ENCODE measurements at places on chromosomes 11 and 22.

- DNase-seq: no peak
These were observed 15.3 kb downstream of the P2RX3 start for GRCh38 chr11:57353446-57353845.

DNA sequence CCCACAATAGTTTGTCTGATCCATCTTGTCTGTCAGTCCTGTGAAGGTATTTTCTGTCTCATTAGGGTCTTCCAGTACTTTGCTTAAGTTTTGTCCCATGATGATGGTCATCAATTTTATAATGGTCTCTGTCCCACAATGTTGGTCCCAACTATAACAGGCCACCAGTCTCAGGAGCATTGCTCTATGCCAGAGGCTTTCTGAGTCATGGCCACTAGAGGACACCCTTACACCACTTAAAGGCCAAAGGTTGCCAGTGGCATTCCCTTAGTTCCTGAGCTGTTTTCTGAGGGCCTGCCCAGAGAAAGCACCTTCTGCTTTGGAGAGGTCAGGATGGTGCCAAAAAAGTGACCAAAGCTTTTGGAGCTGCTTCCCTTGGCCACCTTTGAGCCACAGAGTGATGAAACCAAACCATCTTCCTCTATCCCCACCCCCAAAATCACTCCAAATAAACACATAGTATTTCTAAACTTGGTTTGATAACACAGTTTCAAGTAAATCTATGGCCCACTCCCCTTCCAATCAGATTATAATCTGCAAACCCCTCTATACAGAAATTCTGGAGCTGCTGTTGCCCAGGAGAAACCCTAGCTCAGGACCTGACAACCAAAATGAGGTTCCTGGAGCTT lies 19.3 kb downstream of the EIF3F start:
- no peak for DNase-seq

DNA sequence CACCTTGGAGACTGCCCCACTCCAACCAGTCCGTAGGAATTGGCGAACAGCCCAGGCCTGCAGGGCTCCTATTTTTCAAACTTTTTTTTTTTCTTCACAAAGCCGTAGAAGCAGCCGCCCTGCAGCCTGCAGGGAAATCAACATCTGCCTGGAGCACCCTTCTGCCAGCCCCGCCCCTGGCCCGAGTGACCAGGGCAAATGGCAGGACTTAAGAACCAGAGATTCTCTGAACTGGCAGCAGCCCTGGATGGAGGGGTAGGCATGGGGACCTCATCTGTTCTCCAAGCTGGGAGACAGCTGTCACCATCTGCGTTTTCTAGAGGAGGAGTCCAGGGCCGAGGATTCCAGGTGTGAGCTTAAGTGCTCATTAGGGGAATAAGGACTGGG lies 5.6 kb downstream of the SCN2B start:
- DNase-seq: no peak

- no peak for DNase-seq
These were observed 32.0 kb upstream of the SERPIND1 start for GRCh38 chr22:20741634-20742581.

DNA sequence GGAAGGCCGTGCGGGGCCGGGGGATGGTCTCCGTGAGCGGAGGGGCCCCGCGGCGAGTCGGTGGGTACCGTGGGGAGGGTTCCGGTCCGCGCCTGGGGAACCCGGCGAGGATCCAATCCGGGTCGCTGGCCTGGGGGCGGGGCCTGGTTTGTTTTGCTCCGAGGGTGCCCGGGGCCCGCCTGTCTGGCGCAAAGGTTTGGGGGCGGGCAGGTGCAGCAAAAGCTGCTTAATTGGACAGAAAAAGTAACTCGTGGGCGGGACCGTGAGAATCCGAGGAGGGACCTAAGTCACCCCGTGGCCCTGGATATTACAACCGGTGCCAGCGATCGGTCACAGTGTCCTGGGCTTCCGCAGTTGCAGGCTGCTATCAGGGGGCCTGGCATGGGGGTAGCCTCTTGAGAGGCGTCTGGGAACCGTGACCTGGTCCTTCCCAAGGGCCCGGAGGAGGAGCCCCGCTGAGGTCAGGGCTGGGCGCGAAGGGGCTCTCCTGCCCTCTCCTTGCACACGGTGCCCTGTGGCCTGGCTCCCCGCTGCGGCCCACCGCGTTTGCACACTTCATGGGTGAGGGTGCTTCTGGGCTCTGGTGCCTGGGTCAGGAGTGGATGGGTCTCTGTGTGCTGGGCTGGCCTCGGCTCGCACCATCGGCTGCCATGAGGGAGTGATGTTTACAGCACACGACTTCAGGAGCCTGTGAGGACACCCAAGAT lies 1.4 kb downstream of the PNPLA2 start:
- no peak for DNase-seq

DNA sequence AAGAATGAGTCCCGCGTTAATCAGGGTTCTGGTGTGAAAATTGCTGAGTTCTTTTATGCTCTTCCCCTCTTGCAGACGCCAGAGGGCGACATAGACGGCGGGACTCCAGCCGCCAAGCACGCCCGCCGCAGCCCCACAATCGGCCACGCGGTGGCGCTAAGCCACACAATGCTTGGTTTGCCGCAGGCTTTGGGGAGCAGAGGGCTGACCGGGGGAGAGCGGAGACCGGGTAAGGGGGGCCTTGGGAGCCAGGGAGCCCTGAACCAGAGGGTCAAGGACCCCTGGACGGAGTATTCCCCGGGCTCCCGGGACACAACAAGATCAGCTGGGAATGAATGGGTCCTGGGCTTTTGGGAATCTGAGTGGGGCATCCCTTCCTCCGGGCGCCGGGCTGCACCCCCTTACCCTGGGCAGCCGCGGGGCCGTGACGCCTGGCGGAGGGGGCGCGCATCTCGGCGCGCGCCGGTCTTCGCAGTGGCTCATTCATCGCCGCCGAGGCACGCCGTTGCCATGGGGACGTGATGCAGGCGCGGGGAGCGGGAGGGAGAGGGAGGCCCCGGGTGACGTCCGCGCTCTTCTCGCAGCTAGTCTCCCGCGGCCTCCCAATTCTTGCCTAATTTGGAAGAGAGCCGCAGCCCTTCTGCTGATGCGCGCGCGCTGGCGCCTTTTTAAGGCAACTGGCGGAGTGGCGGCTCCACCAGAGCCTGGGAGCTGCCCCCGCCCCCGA lies 12.2 kb upstream of the NPAS4 start:
- peak; percentile 58 for DNase-seq

DNA sequence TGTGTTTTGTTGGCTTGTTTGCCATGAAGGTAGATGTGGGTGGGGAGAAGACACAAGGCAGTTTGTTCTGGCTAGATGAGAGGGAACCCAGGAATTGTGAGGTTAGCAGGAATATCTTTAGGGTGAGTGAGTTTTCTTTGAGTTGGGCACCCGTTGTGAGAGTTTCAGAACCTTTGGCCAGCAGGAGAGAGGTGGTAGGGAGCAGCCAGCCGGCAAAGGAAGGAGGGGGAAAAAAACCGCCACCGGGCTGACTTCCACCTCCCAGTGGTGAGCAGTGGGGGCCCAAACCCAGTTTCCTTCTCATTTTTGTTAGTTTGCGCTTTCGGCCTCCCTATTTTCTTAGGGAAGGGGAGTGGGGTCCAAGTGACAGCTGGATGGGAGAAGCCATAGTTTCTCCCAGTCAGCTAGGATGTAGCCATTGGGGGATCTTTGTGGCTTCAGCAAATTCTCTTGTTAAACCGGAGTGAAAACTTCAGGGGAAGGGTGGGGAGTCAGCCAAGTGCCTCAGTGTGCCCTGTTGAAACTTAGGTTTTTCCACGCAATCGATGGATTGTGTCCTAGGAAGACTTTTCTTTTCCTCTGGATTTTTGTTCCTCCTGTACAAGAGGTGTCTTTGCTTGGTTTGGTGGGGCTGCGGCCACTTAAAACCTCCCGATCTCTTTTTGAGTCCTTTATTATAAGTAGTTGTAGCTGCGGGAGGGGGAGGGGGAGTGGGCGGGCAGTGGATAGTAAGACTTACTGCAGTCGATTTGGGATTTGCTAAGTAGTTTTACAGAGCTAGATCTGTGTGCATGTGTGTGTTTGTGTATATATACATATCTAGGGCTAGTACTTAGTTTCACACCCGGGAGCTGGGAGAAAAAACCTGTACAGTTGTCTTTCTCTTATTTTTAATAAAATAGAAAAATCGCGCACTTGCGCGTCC lies 1.1 kb upstream of the GCAT start:
- no peak for DNase-seq

DNA sequence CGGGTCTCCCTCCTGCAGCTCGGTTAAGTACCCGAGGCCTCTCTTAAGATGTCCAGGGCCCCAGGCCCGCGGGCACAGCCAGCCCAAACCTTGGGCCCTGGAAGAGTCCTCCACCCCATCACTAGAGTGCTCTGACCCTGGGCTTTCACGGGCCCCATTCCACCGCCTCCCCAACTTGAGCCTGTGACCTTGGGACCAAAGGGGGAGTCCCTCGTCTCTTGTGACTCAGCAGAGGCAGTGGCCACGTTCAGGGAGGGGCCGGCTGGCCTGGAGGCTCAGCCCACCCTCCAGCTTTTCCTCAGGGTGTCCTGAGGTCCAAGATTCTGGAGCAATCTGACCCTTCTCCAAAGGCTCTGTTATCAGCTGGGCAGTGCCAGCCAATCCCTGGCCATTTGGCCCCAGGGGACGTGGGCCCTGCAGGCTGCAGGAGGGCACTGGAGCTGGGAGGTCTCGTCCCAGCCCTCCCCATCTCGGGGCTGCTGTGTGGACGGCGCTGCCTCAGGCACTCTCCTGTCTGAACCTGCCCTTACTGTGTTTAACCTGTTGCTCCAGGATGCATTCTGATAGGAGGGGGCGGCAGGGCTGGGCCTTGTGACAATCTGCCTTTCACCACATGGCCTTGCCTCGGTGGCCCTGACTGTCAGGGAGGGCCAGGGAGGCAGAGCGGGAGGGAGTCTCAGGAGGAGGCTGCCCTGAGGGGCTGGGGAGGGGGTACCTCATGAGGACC lies 25.0 kb downstream of the FADS3 start:
- no peak for DNase-seq

- no peak for DNase-seq
These were observed 18.9 kb downstream of the TRMU start for GRCh38 chr22:46354176-46354992.

DNA sequence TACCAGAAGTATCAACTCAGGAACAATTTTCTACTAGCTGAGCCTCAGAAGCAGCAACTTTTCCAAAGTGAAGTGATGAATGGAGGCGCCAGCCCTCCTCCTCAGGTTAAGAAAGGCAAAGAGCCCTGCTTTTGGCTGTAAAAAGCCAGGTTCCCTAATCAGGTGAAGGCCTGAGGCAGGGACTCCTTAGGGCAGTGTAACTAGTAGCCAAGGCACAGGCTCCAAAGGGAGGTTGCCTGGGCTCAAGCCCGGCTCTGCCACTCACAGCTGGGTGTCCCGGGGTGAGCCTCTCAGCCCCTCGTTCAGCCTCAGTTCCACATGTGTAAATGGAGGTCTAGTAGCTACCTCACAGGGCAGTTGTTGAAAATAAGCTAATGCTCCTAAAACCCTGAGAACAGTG lies 19.5 kb downstream of the TSKU start:
- no peak for DNase-seq

GRCh38 chr11:72037554-72038311 lies 39.0 kb downstream of the IL18BP start:
- DNase-seq: no peak

GRCh38 chr22:19396561-19396933 lies 35.0 kb downstream of the HIRA start:
- DNase-seq: no peak

DNA sequence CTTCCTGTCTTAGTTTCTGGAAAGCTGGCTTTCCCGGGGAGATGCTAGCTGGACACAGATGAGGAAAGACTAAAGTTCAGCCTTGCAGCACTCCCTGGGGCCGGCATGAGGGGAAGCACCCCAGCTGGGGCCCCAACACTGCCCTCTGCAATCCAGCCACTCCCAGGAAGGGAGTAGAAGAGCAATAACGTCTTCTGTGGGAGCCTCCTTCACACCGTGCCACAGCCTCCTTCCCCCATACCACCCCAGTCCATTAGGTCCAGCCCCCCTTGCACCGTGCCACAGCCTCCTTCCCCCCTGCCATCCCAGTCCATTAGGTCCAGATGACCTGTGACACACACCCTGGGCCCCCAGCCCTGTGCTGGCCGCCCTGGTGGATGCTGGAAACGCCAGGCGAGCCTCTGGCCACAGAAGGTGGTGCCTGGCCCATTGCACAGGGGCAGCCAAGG lies 44.1 kb upstream of the PRDM11 start:
- no peak for DNase-seq

GRCh38 chr11:117551761-117552343 lies 224.2 kb downstream of the CEP164 start:
- no peak for DNase-seq

DNA sequence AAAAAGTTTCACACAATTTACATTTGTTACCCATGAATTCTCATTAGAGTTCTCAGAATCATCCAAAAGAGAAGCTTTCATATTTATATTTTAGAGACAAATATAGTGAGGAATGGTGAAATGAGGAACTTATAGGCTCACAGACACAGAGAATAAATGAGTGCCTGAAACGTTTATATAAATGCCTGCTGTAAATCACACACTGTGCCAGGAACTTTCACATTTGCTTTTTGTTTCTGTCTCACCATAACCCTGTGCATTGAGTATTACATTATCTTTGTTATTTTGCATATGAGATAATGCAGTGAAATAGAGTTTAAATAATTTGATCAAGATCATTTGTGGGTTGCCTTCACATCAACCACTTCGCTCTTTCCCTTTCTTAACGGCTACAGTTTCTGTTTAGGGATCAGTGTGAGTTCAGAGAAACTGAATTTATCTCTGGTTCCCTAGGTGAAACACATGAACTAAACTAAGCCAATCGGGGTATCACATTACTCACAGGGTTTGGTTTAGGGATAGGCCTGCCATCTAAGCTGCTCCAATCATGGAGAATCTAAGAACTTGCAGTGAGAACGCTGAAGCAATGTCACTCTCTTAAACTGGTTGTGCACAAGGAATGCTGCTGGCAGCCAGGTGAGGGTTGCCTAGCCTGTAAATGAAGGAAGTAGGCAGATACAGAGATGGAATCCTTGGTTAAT lies 1339.2 kb upstream of the TENM4 start:
- no peak for DNase-seq

DNA sequence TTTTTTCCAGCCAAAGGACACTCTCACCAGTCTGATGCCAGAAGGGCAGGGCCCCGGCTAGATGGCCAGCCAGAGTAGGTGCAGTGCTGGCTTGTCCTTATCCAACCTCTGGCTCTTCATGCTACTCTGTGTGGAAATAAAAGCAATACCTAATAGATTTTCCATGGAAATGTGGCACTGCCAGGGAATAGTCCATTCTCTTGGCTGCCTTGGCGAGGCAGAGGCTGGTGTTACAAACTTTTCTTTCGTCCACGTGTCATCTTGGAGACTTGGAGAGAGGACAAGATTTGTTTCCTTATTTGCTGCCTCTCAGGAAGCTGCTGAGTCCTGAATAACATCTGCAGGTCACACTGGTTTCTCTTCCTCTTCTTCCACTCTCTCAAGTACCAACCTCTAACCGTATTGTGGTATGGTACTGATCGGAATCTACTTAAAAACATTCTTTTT lies 17.2 kb upstream of the C1QTNF4 start:
- DNase-seq: no peak

GRCh38 chr11:66529655-66530054 lies 16.2 kb downstream of the ZDHHC24 start:
- DNase-seq: no peak

- no peak for DNase-seq
These were observed 23.8 kb downstream of the DIXDC1 start for GRCh38 chr11:111960916-111961315.

Data from GOT3 (cell line).